Stimulated activated CD4-positive, alpha-beta T cell treated with anti-CD3 and anti-CD28 coated beads, Interleukin-4, amount 100 ng/mL, for 1 hour (primary cell): ENCODE measurements at places on chromosomes 16 and 17.

DNA sequence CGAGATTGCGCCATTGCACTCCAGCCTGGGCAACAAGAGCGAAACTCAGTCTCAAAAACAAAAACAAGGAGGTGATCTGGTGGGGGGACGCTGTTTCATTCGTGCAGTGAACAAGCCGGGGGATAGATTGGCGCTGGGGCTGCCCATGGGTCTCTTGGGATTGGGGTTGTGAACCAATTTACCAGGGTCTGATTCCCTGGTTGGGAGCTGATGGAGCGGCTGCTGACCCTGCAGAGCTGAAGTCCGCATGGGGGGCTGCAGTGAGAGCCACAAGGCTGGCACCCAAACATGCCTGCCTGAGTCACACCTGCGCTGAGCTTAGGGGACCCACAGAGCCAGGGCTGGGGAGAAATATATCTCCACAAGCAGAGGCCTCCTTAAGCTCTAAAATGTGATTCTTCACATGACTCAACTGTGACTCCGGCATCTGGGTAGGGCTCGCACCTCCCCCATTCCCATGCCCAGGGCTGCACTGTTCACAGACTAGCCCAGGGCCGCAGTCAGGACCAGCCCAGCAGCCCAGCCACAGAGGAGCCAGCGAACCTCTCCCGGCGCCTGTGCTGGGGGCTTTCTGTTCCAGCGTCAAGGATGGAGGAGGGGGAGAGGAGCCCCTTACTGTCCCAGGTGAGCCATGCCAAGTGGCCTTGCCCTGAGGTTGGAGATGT, 5.0 kb downstream of the TSPAN10 start:
- no peak for DNase-seq

DNA sequence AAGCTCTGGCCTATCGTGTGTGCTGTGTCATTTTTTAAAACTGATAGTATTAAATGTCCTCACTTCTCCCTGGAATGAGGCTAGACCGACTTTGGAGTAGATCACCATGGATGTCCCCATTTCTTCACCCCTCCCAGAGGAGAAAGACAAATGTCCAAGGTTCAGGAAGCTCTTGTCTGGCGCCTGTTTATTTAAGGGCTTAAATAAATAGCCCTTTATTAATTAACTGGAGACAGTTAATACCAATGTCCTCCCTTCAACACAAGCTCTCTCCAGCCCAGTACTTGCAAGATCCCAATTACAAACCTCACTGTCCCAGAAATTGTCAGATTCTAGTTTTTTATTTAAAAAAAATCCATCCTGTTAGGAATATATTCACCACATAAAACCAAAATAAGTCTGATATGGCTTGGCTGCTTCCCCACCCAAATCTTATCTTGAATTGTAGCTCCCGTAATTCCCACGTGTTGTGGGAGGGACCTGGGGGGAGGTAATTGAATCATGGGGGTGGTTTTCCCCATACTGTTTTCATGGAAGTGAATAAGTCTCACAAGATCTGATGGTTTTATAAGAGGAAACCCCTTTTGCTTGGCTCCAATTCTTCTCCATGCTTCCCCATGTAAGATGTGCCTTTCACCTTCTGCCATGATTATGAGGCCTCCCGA, 344.4 kb downstream of the SHISA9 start:
- no peak for DNase-seq

- no peak for DNase-seq
Measured at GRCh38 chr17:61200339-61200715, 199.3 kb upstream of the TBX2 start.

DNA sequence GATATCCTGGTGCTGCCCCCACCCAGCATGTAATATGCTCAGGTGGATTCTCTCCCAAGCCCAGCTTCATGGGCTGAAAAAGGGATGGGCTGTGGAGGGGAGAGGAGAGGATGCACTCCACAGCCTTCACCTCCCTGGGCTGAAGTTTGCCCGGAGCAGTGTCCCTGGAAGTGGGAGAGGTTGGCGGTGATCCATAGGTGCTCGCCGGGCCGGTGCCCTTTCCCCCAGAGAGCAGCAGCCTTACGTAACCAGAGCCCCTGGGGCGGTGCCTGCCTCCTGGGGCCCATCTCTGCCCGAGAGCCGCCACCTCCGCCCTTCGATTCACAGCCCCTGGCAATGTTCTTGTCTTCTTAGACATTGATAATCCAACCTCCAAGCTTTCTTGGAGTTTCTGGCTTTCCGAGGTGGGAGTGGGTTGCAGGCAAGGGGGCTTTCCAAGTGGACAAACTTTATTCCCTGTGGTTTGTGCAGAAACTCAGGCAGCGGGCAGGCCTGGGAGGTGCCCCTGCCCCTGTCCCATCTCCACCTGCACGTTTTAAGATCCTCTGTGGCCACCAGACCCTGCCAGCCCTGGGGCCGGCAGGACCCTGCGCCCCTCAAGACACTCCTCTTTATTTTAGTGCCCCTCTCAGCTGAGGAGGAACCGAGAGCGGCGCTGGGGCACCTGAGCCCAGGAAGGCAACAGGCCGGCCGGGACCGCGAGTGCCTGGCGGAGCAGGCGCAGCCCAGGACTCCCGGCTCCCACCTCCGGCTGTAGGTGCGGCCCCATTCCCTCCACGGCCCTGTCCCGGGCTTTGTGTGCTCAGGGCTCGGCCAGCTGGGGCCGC, 3.1 kb upstream of the WDR90 start:
- DNase-seq, result no peak

GRCh38 chr17:80730739-80731138, 186.1 kb downstream of the RPTOR start:
- DNase-seq, result no peak

DNA sequence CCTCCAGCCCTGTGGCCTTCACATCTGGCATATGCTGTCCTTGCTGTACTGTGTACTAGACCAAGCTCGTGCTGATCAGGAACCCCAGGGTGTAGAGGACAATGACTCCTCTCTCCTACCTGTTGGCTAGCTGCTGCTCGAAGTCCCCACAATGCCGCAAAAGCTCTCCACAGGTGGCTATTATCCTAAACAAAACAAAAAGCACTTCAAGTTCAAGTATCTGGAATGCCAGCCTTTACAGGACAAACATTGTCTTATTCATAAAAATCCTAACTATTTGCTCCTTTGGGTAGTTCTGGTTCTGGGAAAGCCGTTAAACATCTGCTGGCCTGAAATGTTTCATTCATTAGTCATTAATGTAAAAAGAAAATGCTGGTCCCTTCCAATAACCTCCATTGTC, 42.8 kb downstream of the COG7 start:
- DNase-seq, result no peak

- no peak for DNase-seq
Measured at GRCh38 chr17:78785011-78785662, 3.1 kb upstream of the CYTH1 start.

DNA sequence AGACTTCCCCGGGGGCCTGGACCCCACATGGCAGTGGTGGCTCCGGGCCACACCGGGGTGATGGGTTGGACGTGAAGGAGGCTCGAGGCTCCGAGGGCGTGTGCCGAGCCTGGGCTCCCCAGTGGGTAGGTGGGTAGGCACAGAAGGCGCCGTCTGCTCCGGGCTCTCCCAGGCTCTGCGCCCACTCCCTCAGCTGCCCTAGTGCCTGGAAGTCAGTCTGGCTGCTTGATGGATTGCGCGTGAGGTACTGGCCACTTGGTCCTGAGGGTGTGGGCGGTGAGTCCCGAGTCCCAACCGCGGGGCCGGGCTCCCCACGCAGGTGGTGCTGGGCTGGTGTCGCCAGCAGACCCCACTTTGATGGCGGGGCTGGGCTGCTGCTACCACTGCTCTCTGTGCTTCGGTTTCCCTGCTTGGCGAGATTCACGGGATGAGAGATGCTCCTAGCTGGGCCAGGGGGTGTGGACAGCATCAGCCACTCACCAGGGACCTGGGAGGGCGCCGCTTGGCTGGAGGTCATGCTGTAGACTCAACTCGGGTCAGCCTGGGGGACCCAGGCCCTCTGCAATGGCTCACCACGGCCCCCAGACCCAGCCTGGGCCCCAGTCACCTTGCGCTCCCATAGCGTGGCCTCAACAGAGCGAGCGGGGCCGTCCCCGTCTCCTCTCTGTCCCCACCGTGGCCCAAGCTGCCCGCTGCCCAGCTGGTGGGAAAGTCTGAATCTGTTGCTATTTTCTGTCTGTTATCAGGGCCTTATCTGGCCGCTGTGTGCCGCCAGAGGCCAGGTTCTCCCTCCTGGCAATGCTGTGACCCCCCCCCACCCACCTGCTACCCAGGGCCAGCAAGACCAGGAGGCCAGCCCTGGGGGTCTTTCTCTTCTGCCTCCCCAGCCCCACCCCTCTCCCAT, 26.1 kb downstream of the ZFPM1 start:
- no peak for DNase-seq

DNA sequence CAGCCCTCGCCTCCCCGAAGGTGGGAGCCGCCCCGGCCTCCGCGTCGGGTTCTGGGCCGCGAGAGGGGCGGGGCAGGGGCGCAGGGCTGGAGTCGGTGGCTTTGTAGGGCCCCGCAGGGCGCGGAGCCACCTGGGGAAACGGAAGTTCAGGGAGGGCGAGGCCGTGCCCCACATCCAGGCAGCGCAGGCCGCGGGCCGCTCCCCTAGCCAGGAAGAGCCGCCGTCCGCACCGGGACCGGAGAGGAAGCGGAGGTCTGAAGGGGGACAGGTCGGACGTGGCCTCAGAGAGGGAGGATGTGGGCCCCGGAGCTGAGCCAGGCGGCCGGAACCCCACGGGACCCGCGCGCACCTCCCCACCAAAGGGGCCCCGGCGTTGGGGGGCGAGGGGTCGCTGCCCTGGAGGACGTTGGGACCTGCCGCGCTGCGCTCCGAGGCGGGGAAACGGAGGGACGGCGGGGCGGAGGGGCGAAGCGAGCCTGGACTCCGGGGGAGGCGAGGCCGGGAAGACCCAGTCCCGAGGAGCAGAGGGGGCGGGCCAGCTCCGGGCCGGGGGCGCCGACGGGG, 482 bp upstream of the SLC16A3 start:
- peak; percentile 49 for DNase-seq

DNA sequence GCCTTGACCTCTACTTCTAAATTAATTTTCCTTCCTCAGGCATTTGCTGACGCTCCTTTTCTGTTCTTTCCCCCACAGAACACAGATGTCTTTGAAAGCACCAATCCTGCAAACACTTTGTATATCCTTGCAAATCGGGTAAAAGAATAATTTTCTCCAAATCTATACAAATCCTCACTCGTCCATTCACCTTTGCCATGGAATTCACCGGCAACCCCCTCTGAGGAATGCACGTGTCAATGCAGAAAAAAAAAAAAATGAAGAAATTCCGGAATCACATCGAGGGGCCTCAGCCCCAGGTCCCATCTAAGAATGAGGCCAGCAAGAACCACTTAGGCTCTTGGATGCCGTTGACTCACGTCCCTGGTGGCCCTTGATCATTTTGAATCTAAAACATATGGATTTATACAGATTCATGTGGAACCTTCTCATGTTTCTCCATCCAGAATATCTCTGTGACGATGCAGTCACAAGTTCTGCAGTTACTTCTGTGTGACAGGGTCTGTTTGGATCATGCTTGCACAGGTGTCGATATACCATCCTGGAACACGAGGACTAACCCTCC, 136.9 kb downstream of the RBFOX3 start:
- DNase-seq, result no peak

GRCh38 chr17:39400547-39401411, 647 bp downstream of the FBXL20 start:
- peak; percentile 20 for DNase-seq

GRCh38 chr17:50848711-50849110, 13.3 kb downstream of the WFIKKN2 start:
- no peak for DNase-seq

- no peak for DNase-seq
Measured at GRCh38 chr17:14712611-14713021, 411.7 kb downstream of the HS3ST3B1 start.

DNA sequence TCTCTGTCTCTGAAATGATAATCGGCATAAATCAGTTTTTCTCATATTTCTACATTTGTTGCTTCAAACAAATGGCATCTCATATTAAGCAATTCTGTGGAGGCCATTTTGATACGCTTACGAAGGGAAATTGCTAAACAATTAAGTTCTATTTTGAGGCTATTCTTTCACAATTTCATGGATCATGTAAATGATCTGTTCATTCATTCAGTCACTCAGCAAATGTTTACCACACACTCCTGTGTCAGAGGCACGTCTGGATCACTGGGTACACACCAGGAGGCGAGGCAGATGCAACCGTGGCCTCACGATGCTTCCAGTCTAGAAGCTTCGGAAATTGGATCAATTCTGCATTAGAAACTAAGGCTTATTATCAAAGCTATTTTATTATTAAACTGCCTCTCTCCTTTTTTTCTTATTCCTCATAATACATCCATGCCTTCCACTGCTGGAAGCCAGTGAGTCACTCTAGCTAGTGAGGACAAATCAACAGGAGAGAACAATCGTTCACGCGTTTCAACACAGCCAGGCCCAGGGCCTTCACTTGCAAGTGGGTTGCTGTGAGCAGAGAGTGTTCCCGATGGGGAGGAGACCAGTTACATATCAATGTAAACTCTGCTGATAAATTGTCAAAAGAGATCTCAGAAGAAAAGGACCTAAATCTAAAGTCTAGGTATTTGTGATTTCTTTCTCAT, 11.3 kb upstream of the SLC39A11 start:
- no peak for DNase-seq

- DNase-seq, result no peak
Measured at GRCh38 chr17:30312226-30312625, 20.5 kb upstream of the BLMH start.

DNA sequence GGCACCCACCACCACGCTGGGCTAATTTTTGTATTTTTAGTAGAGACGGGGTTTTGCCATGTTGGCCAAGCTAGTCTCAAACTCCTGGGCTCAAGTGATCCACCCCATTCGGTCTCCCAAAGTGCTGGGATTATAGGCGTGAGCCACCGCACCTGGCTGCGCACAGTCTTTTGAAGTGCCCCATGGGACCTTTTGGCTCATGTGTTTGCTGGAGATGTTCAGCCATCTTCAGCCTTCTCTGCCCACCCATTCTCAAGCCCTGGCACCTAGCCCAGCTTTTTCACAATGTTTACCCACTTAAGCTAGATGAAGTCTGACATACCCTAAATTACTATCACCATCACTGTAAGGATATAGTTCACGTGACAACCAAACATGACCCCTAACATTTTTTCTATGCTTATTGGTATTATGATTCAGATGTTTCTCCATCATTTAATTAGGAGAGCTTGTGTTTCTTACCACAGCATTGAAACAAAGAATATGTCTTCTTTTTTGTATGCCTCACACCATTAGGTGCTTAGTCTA, 32.3 kb downstream of the PECAM1 start:
- DNase-seq, result no peak

DNA sequence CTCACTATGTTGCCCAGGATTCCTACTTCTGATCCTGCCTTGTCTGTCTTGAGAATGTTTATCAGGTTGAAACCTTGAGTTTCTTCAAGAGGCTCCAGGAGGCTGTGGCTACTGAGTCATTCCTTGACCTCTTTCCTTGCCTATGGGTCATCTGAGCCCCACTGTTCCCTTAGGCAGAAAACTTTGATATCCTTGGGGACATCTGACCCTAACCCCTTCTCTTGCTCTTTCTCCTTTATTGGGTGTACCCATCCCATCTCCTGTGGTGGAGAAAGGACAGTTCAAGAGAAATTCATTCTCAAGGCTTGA, 12.5 kb downstream of the ARL4D start:
- no peak for DNase-seq
